Right ventricle myocardium inferior (tissue), 1 donor: ENCODE measurements at places on chromosomes 4 and X.

DNA sequence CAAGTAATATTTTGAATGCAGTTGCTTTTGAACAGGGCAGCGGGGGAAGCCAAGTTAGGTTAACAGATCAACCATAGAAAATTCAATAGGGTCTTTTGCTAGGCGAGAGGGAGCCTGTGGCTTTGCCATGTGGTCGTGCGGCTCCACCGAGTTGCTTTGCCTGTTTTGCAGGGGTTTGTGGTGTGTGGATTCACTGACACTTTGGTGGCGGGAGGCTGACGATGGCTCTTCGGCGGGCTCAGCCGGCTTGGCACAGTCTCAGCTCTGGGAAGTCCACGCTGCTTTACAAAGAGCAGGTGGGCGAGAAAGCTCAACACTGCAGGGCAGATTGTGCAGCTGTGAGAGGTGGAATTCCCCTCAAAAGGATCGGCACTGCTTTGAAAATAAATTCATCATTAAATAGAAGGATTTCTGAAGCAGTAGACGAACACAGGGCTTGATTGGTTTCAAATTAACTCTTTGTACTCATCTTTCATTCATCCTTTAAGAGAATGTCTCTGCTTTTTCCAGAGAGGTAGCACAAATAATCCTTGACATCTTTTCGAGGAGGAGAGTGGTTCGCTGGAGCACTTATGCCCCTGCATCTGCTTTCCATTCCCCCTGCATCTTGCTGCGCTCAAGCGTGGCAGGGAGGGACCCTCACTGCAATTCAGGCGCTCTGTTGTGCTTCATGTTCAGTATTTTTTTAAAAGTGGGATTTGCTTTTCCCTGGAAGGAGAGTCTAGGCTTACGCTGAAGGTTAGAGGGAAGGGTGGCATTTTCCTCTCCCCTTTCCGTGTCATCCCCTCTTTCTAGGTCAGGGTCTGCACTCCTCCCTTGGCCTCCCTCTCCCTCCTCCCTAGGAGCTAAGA is 201.8 kb upstream of the LEF1 start:
- DNase-seq: no peak

DNA sequence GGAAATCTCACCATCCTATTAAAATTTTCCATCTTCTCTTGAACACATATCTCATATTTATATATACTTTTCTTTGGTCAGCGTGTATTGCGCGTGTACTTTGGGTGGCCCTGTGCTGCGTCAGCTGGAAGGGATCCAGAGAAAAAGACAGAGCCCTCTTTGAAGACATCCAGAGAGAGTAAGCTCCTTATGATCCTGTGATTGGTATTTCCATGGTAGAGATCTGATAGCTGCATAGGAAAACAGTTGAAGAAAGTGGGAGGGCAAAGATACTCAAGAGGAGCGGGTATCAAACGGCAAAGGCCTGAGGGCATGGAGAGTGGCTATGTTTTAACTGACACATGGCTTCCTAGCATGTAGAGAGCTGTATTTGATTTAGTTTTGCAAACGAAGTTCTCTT is 4.4 kb upstream of the HPGD start:
- DNase-seq: no peak

DNA sequence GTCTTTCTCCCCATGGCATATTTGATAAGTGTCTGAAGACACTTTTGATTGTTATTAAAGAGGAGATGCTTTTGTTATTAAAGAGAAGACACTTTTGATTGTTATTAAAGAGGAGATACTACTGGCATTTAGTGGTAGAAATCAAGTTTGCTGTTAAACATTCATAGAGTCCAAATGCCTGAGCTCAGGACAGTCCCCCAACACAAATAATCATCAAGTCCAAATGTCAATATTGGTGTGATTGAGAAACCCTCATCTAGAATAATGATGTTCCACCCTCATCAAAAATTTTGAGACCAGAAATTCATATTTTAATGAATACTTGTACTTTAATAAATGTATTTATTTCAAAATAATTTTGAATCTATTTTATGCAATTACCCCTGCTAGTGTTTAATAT is 1412.9 kb upstream of the PCDH7 start:
- DNase-seq: no peak

- no peak for DNase-seq
These were observed 67.6 kb upstream of the SMARCAD1 start for GRCh38 chr4:94139931-94140612.

DNA sequence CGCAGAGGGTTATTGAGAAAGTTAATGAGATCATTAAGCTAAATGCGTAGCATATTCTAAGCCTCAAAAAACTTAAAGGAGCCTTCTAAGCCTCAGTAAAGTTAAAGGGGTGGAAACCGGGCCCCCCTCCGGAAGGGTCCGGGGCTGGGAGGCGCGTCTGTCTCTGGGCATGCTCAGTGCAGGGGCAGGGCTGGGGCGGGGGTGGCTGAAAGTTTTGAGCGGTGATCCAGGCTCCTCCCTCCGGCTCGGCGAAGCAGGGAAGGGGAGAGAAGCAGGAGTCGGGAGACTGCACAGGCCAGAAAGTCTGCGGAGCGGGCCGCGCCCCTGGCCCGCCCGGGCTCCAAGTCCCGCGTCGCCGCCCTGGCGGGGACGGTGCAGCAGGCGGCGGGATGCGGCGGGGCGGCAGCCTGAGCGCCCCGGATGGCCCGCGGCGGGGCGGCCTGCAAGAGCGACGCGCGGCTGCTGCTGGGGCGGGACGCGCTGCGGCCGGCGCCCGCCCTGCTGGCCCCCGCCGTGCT is at the start of gene EVC:
Gene EVC, plus strand, starts transcription at position 241 of the 518 bp plus-strand sequence. Its CDS starts 180 bp downstream, at position 421.
- DNase-seq: peak; percentile 86

- DNase-seq: no peak
These were observed 29.6 kb upstream of the NKRF start for GRCh38 chrX:119635799-119636198.

DNA sequence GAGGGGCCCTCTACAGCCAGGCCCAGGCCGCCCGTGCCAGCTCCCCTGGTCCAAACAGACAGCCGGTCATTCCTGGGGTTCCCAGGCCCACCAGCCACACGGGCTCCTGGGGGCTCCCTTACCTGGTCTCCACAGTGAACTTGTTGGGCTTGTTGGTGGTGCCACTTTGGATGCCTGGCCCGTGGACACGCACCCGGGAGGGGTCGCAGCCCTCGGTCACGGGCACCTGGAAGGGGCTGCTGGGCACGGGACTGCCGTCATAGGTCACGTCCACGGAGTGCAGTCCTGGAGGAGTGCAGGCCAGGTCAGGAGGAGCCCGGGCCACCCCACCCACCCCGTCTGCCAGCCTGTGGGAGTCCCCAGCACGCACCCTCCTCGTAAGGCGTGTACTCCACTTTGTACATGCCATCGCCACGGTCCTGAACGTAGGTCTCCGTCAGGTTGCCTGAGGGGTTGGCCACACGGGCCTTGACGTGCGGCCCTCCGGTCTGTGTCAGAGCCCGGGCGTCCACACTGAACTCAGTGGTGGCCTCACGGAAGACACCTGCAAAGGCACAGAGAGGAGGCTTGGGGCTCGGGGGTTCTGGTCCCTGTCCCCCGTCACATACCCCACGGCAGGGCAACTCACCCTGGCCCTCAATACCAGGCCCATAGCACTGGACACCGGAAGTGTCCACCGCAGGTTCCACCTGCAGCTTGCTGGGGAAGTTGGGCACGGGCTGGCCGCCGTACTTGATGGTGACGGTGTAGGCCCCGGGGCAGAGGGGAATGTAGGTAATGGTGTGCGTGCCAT is 14.9 kb downstream of the FLNA start:
- no peak for DNase-seq

- DNase-seq: no peak
These were observed 89.7 kb downstream of the TET2 start for GRCh38 chr4:105236202-105236915.

DNA sequence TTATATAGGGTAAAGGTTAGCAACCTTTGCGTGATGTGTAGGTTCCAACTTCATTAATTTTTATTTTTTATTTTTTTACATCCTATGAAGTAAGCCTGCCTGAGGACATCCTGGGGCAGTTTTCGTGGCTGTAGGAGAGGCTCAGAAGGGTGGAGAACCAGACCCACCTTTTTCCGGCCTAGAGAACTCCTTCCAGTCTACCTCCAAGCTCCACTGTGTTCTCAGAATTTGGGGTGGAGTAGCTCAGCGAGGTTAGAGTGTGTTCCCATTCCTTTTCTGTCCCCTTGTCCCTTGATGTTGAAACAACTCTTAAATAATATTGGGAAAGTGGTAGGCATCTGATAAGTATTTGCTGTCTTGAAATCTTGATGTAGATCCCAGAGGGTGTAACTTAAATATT is 32.4 kb downstream of the MTHFD2L start:
- DNase-seq: no peak

- DNase-seq: no peak
These were observed 21.7 kb upstream of the HEPH start for GRCh38 chrX:66142351-66142750.

DNA sequence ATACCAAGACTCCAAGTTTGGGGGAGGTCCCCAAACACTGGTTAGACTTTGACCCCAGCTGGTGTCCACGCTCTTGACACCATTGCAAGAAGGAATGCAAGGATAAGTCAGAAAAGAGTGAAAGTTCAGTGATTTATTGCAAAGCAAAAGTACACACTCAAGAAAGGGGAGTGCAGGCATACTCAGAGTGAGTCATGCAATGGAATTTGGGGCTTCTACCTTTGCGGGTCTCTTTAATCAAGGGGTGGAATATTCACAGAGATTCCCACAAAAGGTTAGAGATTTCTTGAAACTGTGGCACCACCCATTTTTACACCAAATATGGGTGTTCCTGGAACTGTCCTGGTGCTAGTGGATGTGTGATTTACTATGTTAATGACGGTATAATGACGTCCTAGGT is 5.2 kb upstream of the SMIM10L2A start:
- no peak for DNase-seq

GRCh38 chr4:77496457-77496856 is 109.2 kb upstream of the CXCL13 start:
- DNase-seq: no peak
